RPMI7951 (cell line): ENCODE measurements at places on chromosomes 13 and 19.

- no peak for DNase-seq
These were observed 93.5 kb downstream of the ATP11A start for GRCh38 chr13:112783135-112783977.

GRCh38 chr13:48560657-48561337, 27.9 kb upstream of the RCBTB2 start:
- DNase-seq = no peak

DNA sequence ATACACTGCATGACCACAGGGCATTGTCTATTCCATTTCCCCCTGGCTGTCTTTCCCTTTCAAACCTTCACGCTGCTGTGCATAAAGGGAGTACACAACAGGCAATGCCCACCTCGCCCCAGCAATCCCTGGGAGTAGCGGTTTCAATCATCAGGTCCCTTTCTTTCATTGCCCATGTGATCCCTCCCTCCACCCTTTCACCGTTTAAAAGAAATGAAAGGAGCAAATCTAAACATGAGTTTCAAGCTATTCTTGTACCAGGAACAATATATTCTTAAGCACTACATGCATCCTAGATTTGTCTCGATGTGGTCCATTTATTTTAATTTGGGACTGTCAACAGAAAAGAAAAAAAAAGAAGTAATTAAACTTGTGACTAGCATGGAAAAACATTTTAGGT, 123.4 kb upstream of the ARGLU1 start:
- no peak for DNase-seq

- peak; percentile 12 for DNase-seq
These were observed 547.3 kb upstream of the MIR17HG start for GRCh38 chr13:90800082-90800746.

GRCh38 chr19:18541258-18541991, 1.9 kb downstream of the FKBP8 start:
- DNase-seq = peak; percentile 52

DNA sequence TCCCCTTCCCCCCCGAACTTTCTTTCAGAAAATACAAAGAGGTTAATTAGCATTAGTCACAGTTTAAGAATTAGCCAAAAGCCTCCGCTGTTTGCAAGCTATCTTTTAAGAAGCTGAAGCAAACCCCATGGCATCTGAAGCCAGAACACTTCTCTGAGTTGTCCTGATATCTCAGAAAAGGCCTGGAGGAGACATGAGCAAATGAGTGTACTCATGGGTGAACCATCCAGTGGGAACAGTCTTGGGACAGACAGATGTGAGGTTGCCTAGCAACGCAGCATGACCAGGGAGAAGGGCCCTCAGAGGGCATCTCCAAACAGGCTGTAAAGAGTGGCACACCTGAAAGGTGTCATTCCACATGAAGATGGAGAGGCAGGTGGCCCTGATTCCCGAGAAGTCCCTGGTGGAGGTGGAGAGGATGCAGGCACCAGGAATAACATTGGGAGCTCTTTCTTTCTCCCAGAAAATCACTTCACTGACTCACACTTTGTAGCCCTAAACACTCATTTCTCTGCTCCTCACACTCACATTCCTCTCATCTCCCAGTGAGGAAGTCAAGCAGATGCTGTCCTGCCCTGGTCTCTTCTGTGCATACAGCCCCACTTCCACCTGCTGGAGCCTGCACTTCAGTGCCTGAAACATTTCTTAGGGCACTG, 87.0 kb upstream of the TSHZ3 start:
- DNase-seq = peak; percentile 79

DNA sequence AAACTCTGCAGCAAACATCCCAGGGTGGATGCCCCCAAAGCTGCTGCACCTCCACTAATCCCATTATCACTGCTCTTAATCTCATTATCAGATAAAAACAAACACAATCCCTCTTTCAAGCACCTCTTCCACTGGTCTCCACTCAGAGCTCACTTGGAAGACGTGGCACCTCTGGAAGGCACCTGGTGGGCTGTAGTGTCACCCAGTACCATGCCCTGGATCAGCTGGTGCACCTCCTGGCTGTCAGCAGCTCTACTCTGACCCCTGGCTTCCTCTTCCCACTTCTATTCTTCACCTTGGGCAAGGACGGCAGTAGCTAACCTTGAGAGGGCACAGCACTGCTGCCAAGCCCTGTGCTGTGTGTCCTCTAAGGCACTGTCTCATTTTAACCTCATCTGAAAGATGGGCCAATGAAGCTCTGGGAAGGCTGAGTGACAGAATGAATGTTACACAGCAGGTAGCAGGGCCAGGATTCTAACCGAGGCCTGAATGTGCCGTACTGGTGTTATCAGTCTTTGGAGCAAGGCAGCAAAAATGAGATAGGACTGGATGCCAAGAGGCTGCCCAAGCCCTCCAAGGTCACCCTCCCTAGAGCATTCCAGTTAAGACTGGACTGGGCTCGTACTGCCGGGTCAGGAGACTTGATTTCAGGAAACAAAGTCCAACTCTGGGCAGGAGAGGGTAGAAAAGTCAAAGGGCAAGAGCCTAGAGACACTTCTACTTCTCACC, 7.4 kb downstream of the BRD4 start:
- no peak for DNase-seq

DNA sequence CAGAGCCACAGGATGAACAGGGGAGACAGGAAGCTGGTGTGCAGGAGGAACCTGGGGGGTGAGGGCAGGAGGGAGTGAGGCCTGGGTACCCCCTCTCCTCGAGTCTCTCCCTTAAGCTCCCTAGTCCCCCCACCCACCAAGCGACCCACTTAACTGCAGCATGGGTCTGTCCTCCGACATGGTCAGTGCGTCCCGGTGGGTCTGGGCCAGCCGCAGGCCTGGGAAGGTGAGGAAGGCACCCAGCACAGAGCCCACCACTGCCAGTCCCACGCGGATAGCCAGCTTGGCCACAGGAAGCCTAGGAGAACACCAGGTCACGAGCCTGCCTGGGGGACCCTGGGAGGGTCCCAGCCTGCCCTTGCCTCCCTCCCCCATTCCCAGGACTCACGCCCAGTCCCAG, 16.9 kb downstream of the TMEM161A start:
- no peak for DNase-seq

DNA sequence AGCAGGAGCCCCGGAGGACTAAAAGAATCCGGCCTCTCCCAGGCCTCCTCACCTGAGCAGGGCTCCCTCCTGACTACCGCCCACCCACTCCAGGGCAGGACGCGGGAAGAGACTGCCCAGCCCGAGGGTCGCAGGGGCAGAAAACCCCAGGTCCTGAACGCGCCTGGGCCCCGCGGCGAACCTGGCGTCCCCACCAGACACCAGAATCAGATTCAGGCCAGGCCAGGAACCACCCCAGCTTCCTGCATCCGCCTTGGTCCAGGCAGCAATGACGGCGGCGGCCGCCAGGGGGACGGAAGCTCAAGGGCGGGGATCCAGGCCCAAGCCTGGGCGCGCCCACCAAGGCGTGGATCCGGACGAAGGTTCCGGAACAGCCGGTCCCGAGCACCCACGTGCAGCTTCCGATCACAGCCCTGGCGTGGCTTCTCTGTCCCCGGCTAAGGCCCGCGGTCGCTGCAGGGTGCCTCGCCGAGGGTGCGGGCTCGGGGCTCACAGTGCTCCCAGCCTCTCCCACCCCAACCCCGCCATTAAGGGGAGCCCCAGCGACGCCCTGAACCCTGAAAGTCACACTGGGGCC, 3.6 kb downstream of the LGALS7 start:
- DNase-seq = peak; percentile 47

GRCh38 chr13:32016631-32017030, 14.9 kb upstream of the FRY start:
- no peak for DNase-seq

GRCh38 chr13:90889906-90890834, 457.3 kb upstream of the MIR17HG start:
- no peak for DNase-seq

GRCh38 chr19:47813304-47813994, 8.3 kb upstream of the CRX start:
- DNase-seq = peak; percentile 60

DNA sequence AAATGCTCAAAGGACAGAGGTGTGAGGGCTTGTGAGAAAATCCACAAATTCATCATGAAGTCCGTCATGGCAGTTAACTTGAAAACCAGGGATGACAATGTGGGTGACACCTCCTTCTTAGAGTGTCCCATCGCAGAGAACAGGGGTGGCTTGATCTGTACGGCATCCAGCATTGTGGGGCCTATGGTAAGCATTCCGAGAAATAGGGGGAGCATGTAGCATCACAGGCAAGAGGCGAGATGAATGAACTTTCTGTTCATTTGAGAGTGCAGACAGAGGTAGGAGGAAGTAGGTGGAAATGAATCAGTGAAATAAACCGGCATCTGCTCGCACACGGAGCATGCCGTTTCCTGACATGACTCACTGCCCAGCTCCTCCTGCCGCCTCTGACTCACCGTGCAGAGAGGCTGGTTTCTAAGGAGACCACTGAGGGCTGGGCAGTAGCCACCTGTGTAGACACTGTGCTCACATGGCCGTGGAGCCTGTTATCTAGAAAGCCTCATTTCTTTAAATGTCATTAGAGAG, 339.0 kb downstream of the RFC3 start:
- peak; percentile 97 for DNase-seq

DNA sequence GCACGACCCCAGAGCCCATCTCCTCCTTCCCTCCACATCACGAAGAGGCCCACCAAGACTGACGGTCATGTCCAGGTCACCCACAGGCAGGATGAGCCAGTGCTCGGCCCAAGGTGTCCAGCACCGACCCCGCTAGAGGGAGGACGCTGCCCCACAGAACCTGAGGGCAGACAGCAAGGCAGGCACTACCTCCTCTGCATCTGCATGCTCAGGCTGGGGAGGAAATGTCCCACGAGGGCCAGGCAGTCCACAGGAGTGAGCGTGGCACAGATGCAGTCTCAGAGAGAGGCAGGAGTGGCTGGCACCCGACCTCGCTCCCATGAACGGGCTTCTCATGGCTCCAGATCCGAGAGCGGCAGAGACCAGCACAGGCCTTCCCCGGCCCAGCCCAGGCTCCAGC, 133.2 kb downstream of the TUBA3C start:
- DNase-seq = no peak

DNA sequence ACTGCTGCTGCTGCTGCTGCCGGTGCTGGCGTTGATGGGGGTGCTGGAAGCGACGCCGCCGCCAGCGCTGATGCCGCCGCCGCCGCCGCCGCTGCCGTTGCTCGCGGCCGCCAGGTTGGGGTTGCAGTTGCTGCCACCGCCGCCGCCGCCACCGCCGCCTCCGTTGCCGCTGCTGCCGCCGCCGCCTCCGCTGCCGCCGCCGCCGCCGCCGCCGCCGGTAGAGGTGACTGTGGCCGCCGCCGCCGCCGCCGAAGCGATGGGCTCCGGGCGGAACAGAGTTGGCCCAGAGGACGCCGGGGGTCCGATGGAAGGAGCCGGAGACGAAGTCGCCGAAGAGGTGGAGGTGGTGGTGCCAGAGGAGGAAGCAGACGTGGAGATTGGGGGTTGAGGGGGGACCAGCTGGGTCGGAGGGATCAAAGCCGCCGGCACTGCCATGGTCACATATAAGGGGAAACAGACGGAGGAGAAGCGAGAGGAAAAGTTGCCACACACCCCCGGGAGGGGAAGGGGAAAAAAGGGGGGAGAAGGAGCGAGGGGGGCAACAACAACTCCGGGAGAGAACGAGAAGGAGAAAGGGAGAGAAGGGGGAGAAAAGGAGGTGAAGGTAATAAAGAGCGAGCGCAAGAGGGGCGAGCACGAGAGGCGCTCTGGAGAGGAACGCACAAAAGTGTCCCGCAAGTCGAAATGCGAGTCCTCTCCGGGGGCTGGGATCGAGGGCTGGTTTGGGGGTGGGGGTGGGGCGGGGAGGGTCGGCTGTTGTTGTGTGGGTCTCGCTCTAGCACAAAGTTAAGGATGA, 471 bp downstream of the DACH1 start:
- peak; percentile 5 for DNase-seq

GRCh38 chr19:44905437-44906160, at the start of gene APOE:
Gene APOE, plus strand, starts transcription at chr19:44905796. Its CDS starts 829 bp downstream, at chr19:44906625.
- no peak for DNase-seq

DNA sequence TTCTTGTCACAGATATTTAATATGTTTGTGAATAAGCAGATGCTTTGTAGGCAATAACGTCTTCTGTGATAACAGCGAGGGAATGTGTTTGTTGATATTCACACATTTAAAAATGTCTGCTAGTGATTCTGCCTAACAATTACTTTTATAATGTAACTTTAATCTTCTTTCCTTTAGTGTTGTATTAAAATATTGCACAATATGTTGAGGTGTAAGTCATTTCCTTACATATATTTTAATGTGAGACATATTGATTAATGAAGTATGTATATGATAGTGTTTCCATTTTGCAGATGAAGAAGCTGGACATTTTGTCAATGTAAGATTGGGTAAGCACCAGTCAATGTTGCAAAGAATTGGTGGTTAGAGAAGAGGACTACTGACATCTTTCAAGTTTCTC, 324.4 kb downstream of the SLITRK1 start:
- no peak for DNase-seq

- DNase-seq = no peak
These were observed 62.7 kb downstream of the COL4A1 start for GRCh38 chr13:110244071-110244830.

DNA sequence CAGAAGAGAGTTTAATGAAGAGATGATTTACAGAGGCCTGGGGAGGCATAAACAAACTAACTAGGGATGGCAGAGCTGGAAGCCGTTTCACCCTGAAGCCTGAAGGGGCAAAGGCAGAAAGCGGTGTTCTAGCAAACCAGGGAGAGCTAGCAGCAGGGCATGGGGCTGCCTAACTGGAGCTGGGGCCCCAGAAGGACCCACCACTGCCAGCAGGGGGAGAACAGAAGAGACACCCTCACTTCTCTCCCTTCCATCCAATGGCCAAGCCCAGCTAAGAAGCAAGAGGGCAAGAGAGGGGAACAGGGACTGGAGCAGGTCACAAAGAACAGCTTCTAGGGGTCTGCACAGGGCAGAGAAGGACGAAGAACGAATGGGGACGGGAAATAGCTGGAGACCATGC, 195.5 kb downstream of the KATNAL1 start:
- DNase-seq = peak; percentile 31

GRCh38 chr19:7833225-7834099, 3.4 kb downstream of the EVI5L start:
- DNase-seq = no peak

GRCh38 chr19:32674153-32674930, 638 bp downstream of the ANKRD27 start:
- DNase-seq = no peak

GRCh38 chr13:37701306-37701705, 102.7 kb upstream of the POSTN start:
- peak; percentile 31 for DNase-seq

DNA sequence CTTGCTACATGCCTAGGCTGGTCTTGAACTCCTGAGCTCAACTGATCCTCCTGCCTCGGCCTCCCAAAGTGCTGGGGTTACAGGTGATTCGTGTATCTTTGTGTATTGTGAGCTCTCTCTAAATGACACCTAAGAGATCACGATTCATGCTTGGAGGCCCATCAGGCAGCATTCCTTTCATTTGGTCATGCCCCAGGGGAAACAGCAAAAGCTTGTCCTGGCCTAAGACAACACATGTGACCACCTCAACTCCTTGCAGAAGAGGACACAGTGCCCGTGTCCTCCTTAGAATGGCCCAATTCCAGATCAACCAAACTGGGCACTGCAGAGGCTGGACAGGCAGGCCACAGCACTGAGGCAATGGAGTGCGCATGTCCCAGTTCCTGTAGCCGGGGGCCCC, 32.5 kb downstream of the ZC3H4 start:
- no peak for DNase-seq
